ENCODE measurements at places on chromosomes 13 and 19.

DNA sequence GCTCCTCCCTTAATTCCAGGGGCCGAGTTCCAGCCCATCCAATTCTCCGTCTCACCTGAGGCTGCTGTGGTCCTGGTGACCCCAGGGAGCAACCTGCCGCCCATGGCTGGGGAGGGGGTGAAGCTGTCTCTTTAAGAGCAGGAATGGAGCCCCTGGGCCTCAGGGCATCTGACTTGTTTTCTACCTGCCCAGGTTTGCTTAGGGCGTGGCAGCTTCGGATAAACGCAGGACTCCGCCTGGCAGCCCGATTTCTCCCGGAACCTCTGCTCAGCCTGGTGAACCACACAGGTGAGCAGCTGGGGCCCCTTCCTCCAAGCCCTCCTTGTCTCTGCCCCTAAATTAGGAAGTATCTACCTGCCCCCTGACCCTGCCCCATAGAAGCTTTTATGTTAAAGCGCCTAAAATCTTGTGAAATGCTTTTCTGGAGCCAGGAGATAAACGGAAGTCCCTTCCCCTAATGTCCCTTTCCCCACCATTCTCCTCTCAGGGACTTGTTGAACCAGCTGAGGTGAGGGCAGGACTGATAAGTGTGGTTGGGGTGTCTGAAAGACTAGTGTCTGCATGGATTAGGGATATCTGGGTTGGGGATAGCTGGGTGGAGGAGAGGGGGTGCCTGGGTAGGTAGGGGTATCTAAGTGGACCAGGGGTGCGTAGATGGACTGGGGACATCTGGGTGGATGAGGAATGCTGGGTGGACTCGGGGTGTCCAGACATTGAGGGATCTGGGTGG lies 614 bp downstream of the FXYD3 start:
- no peak for DNase-seq

GRCh38 chr13:57631596-57632275 lies at the start of gene PCDH17:
PCDH17 (plus strand) TSS chr13:57631744; CDS start chr13:57632547, 803 bp downstream.
- no peak for DNase-seq

DNA sequence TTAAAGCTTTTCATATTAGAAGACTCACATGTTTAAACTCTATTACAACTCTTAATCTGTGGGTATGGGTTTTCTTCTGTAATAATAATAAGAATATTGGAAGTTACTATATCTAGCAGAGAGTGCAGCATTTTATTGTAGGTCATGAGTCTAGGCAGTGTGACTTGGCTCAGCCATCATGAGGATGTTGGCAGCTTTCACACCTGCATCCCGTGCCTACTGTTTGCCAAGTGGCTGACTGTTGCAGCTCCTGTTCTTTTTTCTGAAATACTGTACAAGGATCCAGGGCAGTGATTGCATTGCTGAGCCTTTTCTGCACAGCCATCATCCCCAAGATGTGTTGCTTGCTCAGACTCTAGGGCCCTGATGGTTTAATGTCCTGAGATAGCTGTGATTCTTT lies 47.4 kb downstream of the MTUS2 start:
- no peak for DNase-seq

DNA sequence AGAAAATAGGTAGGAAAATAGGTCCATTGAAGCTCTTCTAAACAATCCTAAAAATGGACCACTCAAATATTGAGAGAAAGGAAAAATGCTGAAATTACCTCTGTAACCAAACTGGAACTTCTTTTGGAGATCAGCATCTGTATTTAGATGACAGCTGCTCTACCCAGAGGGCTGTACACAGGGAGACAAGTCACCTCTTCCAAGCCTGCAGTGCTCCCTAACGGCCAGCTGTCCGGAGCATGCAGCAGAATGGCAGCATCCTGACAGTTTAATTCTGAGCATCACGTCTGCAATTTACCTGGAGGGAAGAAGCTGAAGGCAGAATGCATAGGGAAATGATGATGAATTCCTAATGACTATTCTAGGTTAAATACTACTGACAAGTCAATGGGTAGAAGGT lies 62.8 kb upstream of the DIAPH3 start:
- no peak for DNase-seq

DNA sequence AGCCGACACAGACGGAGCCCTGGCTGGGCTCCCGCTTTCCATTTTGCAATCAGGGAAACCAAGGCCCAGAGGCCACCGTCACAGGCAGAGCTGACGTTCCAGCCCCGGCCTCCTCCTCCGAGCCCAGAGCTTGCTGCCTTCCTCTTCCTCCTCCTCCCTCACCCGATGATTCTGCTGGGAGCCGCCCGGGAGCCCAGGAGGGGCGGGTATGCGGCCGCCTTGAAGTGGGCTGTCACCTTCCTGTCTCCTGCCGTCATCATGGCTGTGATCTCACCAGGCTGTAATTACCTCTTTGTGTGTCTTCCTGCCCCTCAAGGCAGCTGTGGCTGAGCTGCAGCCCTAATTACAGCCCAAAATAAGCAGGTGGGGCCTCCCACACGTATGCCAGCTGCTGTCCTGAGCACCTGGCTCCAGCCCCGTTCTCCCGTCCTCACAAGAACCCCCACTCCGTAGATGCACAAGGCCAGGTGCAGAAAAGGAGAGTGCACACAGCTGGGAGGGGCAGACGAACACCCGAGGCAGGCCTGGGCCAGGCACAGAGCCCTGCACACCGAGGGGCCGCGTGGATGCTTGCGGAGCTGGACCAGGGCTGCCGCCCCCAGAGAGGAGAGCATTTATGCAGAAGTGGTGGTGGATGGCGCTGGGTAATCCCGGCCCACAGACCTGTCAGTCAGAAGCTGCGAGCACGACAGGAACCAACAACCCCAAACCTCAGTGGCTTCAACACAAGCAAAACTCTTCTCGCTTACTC lies 4.0 kb downstream of the TPGS1 start:
- DNase-seq, result peak; percentile 90

DNA sequence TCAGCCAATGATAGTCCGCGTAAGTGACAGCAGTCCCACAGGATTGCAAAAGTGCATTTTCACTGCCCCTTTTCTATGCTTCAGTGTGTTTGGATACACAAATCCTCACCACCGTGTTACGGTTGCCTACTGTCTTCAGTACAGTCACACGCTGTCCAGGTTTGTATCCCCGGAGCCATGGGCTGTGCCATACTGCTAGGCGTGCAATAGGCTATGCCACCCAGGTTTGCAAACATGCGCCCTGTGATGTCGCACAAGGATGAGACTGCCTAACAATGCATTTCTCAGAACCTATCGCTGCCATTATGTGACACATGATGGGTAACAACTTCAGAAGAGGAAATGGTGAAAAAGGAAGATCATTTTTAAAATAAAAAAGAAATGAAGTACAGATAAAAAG lies 16.8 kb upstream of the ADPRHL1 start:
- no peak for DNase-seq

- no peak for DNase-seq
These were observed 727 bp downstream of the CERS1 start for GRCh38 chr19:18895038-18895823.

DNA sequence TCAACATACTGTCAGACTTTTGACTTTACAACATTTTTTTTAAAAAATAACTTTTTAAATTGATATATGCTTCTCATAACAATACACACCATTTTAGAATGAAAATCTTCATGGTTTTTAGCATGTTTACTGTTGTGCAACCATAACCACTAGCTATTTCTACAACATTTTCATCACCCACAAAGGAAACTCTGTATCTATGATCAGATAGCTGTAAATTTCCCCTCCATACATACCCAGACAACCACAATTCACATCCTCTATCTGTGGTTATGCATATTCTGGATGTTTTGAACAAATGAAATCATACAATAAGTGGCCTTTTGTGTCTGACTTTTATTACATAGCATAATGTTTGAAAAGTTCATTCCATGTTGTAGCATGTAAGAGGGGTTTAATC lies 1666.0 kb downstream of the EFNB2 start:
- no peak for DNase-seq

GRCh38 chr13:99870541-99870940 lies 101.0 kb downstream of the ZIC5 start:
- no peak for DNase-seq

GRCh38 chr19:776549-776948 lies 20.7 kb upstream of the PTBP1 start:
- DNase-seq, result no peak

DNA sequence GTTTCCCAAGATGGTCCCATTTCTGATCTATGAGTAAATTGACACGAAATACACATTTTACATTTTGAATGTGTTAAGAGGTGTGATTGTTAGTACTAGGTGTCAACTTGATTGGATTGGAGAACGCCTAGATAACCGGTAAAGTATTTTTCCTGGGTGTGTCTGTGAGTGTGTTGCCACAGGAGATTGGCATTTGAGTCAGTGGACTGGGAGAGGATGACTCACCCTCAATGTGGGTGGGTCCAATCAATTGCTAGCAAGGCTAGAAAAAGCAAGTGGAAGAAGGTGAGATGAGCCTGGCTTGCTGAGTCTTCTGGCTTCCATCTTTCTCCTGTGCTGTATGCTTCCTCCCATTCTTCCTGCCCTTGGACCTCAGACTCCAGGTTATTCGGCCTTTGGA lies 960.7 kb upstream of the PCDH9 start:
- DNase-seq, result no peak

DNA sequence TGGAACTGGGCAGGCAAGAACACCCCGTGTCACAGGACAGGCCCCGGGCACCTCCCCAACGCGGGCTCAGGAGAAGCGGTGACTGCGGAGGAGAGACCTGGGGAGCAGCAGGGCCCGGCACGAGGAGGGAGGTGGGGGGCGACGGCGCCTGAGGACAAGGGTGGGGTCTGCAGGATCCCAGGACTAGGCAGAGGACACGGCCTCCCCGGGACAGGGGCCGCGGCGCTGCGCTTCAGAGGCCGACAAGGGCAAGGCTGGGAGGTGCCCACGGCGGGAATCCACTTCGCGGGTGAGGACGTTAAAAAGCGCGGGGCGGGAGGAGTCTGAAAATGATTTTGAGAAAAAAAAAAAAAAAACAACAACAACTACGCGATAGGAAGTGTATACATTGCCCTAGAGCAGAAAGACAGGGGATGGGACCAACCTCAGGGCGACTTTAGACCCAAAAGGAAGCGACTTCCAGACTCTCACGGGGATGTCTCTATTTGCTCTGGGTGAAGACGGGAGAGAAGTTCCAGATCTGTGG lies 44.9 kb downstream of the ZNF611 start:
- no peak for DNase-seq

DNA sequence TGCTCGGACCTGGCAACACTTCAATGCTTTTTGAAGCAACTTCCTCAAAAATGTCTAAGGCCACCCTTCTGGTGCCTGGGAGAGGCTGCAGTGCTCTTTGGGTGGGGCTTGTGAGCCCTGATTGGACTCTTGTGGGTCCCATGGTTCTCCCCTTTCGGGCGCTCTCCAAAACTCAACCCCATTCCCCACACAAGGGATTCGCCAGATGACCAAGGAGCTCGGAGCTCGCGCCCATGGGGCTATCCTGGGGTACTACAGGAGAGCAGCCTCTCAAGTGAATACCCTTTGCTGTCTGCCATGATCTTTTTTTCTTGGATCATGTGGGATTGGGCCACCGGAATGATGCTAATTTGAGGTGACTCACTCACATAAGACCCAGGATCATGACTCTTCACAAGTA lies 29.7 kb upstream of the KL start:
- DNase-seq, result no peak

- DNase-seq, result no peak
These were observed 648.7 kb downstream of the UQCRFS1 start for GRCh38 chr19:28563964-28564921.

DNA sequence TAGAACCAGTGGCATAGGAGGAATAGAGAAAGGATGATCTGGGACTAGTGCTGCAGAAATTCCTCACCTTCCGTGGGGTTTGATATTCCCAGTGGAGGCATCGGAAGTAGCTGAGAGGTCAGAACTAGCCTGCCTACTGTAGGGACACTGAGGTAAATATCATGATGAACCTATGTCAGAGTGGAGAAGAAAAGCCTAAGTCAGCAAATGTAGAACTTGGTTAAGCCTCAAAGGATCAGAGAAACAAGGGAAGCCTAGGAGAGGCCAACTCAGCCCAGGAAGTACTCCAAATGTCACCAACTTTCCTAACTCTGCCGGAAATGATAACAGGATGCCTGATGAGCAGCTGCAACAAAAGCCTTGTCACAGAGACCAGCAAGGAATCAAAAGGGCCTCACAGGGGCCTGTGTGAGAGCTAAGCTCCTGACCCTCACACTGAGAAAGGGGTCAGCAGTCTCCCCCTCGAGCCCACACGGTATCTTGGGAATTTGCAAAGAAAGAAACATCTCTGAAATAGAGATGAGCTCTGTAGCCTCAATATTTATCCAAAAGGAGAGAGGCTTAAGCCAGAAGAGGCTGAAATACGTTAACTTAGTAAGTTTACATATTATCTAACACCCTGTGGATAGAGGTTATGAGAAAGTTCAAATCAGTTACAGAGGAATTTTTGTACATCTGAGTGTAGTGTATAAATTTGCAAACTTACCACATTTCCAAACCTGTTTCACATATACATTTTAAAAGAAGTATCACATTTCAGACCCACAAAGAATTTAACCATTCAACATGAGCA lies 1064.3 kb downstream of the DIAPH3 start:
- no peak for DNase-seq

GRCh38 chr19:48685583-48685982 lies 10.2 kb upstream of the FUT2 start:
- no peak for DNase-seq

DNA sequence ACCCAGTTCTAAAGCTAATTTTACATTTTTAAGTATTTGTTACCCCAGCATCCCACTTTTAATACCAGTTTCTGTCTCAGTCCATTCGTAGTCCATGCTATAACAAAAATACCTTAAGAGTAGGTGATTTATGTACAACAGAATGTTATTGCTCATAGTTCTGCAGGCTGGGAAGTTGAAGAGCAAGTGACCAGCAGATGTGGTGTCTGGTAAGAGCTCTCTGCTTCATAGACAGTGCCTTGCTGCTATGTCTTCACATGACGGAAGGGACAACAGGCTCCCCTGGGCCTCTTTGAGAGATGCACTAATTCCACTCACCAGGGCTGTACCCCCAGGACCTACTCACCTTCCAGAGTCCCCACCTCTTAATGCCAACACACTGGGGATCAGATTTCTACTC lies 96.6 kb downstream of the COL4A2 start:
- no peak for DNase-seq

- peak; percentile 46 for DNase-seq
These were observed 8.1 kb downstream of the NKPD1 start for GRCh38 chr19:45152504-45153338.

DNA sequence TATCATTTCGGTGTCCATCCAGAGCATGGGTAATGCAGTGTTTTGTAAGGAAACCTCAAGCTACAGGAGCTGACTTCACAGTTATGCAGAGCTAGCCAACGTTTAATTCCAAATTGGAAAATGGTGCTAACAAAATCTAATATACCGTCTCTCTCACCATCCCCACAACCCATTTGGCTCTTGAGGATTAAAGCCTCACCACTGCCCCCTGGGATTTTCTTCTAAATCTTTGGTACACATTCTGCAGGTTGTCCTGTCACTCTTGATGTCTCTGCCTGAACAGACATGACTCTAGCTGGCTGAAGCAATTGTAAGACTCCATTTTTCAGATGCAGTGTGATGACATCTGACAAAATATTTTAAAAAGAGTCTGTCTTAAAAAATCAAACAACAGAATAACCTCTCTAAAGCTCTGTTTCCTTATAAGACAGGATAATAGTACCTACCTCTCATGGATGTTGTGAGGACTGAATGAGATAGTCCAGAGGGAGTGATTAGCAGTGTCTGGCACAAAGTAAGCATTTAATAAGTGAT lies 451.8 kb downstream of the SUCLA2 start:
- DNase-seq, result no peak

Data from CD4-positive, alpha-beta T cell treated with Interferon gamma for 1 hour (primary cell).